ENCODE measurements at places on chromosomes 2 and 18.

- no peak for DNase-seq
Measured at GRCh38 chr2:15556311-15556930, 4.7 kb downstream of the NBAS start.

DNA sequence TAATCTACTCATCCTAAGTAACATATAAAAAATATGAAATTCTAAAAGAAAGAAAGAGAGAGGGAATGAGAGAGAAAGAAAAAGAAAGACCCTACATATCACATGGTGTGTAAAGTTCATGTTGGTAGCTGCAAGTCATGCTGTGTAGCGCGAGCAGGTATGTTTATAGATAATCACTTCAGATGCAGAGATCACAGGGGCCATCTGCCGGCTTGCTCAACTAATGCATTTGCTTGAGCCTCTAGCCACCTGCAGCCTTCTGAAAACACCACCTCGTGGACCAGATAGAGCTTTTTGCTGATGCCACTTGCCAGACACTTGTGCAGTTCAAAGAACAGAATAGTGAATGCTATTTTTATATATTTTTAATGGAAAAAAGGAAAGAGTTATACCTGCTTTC is 37.6 kb downstream of the CDH7 start:
- no peak for DNase-seq

DNA sequence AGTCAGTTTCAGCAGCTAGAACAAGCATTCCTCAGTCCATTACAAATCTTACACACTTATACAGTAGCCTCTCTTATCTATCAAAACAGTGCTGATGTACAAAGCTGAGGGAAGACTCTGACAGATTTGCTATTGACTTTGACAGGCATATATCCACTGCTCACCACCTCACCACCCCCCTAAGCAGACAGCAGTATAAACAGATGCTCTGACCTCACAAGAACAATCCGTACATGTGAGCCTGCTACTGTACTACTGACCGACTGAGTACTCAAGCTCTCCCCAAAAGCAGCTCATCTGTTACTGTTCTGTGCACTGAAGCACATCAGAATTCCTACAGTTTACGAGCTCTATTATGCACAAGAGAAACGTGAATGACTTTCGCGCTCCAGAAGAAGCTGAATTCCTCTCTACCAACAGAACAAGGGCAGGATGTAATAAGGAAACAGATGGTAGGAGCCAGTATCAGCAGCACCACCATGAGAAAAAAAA is 95.6 kb upstream of the PDE1A start:
- no peak for DNase-seq

GRCh38 chr2:183798535-183798934 is 674.3 kb downstream of the NUP35 start:
- no peak for DNase-seq

- DNase-seq: no peak
Measured at GRCh38 chr2:83282043-83282795, 1176.9 kb downstream of the SUCLG1 start.

DNA sequence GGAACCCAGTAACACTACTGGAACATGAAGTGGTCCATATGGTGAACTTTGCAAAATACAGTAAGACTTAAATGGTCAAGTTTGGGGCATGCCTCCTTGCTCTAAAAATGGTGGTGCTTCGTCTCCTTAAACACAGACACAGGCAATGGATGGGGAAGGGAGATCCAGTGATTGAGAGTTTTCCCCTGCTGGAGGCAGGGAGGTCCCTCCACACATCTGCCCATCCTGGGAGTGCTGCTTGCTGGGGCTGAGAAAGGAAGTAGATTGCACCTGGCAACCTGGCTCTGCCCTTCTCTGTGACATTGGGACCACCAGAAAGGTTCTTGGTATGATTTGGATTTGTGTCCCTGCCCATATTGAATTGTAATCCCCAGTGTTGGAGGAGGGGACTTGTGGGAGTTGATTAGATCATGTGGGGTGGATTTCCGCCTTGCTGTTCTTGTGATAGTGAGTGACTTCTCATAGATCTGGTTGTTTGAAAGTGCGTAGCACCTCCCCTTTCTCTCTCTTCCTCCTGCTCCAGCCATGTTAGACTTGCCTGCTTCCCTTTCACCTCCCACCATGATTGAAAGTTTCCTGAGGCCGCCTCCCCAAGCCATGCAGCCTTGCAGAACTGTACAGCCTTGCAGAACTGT is 35.4 kb upstream of the SKOR2 start:
- no peak for DNase-seq

DNA sequence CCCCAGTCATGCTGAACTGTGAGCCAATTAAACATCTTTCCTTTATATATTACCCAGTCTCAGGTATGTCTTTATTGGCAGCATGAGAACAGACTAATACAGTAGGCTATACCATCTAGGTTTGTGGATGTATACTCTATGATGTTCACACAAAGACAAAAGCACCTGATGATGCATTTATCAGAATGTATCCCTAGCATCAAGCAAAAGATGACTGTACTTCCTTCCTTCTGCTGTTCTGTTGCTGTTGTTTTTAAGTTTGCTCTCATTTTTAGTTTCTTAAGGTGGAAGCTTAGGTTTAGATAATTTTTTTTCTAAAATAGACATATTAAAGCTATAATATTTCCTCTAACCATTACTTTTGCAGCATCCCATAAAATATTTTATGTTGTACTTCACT is 12.4 kb downstream of the ZSCAN30 start:
- no peak for DNase-seq

GRCh38 chr2:229748950-229749349 is 34.6 kb upstream of the DNER start:
- DNase-seq: no peak

- no peak for DNase-seq
Measured at GRCh38 chr2:73092146-73092783, 20.5 kb downstream of the RAB11FIP5 start.

GRCh38 chr18:5964996-5965395 is 69.7 kb upstream of the TMEM200C start:
- DNase-seq: no peak

DNA sequence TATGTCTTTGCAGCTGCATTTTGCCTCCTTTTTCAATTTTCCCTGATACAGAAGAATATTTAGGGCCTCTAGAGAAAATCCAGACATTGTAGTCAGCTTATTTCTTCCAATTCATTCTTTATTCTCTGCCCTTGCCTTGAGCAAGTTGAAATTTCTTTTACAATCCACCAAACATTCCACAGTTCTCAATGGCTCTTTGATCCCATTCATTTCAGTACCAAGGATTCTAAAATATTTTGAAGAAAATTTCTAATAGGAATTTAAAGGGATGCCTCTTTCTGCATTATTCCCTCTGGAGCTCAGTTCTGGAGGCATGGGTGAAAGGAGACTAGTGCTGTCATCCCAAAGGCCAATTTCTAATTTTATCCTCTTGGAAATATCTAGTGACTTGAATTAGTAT is 61.2 kb downstream of the COL5A2 start:
- DNase-seq: no peak
